Stimulated activated memory B cell treated with anti-CD40 and anti-IgM and Interleukin-4, amounts not matched to agents 10 μg/mL and 1 μg/mL and 100 μg/mL, for 72 hours (primary cell): ENCODE measurements at places on chromosomes 5 and 9.
A peak's percentile ranks its signal among the peaks of the same experiment; 100 is the strongest.

GRCh38 chr5:10393491-10393890, 40.0 kb downstream of the MARCHF6 start:
- no peak for ATAC-seq

- ATAC-seq = no peak
Observed at GRCh38 chr5:180824630-180825476, 22.2 kb upstream of the MGAT1 start.

DNA sequence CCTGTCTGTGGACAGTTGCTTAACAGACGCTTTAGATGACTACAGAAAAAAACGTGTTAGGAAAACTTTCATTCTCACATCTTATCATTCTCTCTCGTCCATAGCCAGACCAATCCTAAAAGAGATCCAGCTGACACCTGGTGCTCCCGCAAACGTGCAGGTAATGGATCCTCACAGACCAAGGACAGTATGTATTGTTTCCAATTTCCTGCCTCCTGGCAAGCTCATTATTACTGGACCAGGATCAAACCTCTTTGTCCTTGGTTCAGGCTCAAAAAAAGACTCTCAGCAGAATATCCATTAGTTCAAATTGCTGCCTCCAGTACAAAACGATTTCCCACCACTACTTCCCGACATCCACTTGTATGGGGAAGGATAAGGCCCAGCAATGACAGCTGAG, 62.4 kb downstream of the SERINC5 start:
- ATAC-seq = no peak

GRCh38 chr5:112331892-112332291, 87.2 kb downstream of the EPB41L4A start:
- ATAC-seq = no peak

GRCh38 chr9:19551124-19551929, 142.5 kb downstream of the ACER2 start:
- ATAC-seq = no peak

DNA sequence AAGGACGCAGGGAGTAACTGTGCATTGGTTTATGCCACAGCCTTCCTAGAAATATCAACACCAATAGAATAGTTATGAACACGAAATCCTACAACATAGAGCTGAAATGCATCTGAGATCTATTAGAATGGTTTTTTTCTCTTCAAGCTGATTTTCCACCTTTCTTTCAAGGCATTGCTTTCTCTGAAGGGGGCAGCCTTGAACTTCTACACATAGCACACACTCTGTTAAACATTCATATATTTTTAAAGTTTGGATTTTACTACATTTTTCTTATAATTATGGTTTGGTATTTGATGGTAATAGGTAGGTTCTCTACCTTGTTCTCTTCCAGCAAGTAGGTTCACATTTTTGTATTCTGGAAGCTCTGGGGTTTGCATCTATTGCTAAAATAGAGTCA, 661.8 kb downstream of the SEMA5A start:
- no peak for ATAC-seq

DNA sequence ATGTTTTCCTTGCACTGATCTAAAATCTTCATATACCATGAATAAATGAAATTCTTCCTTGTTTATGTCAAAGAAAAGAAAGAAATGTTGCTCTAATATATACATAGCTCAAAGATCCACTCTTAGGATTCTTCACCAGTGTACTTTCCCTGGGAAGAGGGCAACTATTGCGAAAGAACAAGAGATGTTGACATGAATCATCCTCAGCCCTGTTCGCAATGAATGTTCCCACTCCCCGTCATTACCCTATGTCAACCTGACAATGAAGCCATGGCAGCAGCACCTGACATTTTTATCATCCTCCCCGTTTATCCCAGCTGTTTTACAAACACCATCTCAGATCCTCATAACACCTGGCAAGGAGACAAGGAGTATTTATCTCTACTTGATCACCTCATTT, 409.1 kb upstream of the GRIA1 start:
- no peak for ATAC-seq

DNA sequence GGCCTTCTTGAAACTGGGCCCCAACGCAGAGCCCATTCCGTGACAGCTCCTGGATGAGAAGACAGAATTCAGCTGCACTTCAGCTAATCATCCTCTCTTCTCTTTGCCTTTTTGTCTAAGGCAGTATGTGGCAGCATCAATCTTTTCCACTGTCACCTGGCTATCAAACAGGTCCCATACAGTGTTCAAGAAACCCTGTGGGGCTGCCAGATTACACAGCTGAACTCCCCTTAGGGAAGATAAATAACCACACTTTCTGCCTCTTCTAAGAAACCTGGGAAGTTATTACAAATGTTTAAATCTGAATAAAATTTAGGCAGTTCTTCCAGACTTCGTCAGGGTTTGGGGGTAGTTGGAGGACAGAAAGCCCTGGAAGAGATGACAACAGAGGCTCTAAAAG, 61.0 kb downstream of the SPEF2 start:
- ATAC-seq = no peak

DNA sequence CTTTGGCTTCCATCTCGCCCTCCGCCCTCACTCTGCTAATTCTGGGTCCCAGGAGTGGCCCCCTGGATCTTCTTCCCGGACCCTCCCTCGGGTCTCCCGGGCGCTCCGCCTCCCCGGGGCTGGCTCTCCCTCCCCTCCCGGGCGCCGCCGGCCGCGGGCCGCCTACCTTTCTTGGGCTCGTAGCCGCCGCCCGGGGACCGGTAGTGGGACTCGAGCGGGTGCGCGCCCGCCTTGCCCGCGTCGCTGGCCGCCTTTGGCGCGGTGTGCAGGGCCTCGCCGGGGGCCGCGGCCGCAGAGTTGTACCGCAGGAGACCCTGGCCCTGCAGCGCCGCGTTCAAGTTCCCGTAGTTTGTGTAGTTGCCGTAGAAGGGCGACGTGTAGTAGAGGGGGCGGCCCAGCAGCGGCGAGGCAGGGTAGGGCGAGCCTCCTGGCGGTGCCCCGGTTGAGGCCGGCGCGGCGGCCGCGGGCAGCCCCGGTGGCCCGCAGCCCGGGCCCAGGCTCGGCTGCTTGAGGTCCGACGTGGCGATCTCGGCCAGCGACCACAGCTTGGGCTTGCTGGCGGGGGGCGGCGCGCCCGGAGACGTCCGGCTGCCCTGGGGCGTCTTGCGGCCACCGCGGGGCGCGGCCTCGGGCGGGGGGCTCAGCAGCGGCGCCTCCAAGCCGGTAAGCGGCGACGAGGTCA, 3.2 kb downstream of the IRX2 start:
- ATAC-seq = no peak

DNA sequence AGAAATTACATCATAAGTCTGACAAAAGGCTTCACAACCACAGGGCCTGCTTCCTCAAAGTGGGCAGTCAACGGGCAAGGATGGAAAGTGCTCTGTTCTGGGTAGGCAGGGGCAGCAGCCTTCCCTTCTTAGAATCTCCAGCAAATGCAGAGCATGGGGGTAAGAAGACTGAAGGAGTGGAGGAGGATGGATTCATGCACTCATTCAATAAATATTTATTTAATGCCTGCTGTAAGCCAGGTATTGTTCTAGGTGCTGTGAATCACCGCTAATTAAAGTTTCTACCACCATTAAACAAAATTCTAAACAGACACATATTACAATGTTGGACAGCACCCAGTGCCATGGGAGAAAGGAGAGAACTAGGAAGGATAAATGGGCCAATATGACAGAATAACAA, 195.6 kb downstream of the ELAVL2 start:
- no peak for ATAC-seq

DNA sequence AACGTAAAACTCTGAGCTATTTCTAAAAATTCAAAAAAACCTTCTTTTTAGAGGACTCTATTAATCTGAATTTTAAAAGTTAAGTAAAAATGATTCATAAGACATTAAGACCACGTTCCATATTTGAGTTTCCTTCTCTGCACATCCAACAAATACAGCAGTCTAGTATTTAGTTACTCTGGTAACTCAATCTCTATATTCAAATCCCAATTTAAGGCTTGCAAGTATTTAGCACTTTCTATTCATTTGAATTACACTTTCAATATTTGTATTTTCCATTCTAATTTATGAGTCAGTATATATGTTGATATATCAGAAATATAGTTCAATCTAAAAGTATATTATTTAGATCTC, 17.7 kb downstream of the RFX3 start:
- no peak for ATAC-seq

DNA sequence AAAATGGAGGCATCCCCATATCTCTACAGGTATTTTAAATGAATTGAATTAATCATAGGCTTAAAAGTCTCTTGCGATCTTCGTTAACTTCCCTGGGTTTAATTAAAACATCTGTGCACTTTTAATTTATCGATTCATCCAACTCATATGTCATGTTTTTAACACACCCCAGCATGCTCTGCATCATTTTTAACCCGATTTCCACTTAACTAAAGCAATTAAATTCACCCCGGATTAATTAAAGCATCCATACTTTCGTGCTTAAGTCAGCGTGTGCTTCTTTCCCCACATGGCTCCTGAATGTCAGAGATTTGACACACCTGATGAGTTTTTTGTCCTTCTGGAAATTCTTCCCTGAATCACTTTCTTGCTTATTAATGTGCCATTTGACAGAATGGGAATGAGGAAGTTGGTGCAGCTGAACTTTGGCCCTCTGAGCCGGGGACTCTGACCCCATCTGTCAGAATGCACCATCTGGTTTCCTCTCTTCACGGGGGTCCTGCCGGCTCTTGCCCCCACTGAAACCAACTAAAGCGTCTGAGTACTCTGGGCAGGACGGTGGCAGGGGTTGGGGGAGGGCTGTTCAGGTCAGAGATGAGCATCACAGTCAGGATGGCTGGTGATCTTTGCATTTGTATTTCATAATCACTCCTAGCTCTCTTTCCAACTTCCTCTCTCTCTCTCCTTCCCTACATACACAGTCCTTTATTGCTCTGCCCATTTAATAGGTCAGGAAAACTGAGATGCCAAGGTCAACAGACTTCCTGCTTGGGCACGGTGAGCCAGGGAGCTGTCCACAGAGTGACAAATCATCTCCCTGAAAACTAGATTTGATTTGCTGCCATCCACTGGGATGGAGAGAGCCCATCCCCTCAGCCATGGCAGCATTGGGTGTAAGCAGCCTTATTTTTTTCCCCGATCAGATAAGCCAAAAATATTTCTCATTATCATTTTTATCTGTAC, 180.3 kb upstream of the WWC1 start:
- no peak for ATAC-seq

DNA sequence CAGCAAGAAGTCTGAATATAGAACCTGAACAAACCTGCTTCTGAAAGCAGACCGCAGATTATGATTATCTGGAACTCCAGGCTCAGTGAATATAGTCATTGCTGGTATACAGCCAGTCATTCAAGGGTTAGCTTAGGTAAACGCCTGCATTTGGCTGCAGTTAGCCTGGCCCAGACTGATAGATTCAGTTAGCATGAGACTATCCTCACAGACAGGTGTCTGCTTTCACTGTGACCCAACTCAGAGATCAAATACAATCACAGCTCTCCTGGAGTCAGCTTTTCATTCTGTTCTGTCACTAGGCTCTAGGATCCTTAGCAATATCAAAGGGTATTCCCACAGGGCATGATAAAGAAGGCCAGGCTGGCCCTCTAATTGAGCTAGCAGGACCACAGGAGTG, 138.6 kb upstream of the PLCXD3 start:
- no peak for ATAC-seq

- no peak for ATAC-seq
Observed at GRCh38 chr5:51433052-51433710, 49.9 kb downstream of the ISL1 start.

DNA sequence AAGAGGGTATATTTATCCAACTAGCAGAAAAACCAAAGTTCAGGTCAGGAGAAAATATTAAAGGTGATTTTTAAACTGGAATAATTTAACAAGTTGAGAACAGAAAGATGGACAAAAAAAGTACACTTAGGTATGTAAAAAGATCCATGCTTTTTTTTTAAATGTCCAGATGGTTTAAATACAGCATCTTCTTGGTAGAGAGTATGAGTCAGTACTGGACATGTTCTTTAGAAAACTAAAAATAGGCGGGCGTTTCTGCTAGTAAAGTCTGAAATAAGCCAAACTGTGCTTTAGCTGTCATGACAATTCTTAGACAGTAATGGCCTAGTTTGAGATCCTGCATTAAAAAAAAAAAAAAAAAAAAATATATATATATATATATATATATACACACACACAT, 255.9 kb upstream of the ST8SIA4 start:
- ATAC-seq = no peak

DNA sequence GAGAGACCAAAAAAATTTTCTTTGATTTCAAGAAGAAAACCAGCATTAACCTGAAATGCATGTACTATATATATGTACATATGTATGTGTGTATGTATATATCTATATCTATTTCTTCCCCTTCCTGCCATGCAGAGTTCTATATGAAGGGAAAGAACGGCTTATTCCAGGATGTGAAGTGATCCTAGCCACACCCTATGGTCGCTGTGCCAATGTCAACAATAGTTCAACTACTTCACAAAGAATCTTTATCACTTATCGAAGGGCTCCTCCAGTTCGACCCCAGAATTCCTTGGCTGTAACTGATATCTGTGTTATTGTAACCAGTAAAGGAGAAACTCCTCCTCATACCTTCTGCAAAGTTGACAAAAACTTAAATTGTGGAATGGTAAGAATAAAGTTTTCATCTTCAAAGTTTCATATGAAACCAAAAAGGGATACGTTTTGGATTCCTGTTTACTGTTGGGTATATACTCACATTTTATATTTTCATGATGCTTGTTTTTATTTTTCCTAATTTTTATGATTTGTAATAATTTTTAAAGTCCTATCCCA, 56.2 kb downstream of the DENND4C start:
- ATAC-seq = no peak

DNA sequence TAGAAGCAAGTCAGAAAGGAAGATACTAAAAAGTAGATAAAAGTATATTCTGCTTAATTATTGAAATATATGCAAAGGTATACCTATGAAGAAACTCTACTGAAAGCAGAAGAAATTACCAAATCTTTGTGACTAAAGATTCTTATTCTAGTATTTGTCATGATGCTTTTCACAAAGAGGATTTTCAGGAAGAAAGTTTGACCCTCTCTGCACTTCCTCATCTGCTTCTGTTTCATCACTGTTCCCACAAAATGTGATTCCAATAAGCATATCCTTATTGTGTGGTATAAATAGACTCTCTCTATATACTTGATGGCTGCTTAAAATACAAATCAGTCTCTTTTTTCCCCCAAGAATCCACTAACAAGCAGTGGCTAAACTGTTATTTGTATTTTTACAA, 2139.6 kb upstream of the ACO1 start:
- ATAC-seq = no peak

DNA sequence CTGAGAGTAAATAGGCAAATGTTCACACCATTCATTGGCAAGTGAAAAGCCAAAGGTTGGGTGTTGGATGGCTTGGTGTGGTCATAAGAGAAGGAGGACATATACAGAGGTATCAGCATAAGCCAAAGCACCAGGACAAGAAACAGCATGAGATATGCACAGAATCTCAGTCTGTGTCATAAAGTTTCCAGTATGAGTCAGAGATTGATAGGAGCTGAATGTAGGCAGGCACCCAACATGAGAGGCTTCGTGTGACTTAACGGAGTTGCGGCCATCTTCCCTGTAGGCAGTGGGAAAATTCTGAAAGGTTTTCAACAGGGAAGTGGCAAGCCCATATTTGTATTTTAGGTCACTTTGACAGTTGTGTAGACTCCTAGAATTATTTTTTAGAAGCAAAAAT, 54.5 kb downstream of the SNCAIP start:
- ATAC-seq = peak; percentile 44

- no peak for ATAC-seq
Observed at GRCh38 chr5:2157372-2157771, 274.6 kb upstream of the IRX4 start.

GRCh38 chr5:96718635-96719077, 56.5 kb downstream of the CAST start:
- ATAC-seq = no peak

GRCh38 chr5:111530298-111530740, 18.0 kb upstream of the STARD4 start:
- ATAC-seq = peak; percentile 99
